ENCODE measurements at places on chromosomes 7 and 10.
A peak's percentile ranks its signal among the peaks of the same experiment; 100 is the strongest.

- DNase-seq = no peak
Measured at GRCh38 chr7:107920048-107920772, 29.2 kb downstream of the DLD start.

- DNase-seq = no peak
Measured at GRCh38 chr7:2568521-2569223, 9.9 kb downstream of the IQCE start.

- DNase-seq = no peak
Measured at GRCh38 chr7:39091145-39091544, 113.4 kb downstream of the POU6F2 start.

- DNase-seq = peak; percentile 37
Measured at GRCh38 chr7:43757073-43757720, 1.3 kb upstream of the BLVRA start.

DNA sequence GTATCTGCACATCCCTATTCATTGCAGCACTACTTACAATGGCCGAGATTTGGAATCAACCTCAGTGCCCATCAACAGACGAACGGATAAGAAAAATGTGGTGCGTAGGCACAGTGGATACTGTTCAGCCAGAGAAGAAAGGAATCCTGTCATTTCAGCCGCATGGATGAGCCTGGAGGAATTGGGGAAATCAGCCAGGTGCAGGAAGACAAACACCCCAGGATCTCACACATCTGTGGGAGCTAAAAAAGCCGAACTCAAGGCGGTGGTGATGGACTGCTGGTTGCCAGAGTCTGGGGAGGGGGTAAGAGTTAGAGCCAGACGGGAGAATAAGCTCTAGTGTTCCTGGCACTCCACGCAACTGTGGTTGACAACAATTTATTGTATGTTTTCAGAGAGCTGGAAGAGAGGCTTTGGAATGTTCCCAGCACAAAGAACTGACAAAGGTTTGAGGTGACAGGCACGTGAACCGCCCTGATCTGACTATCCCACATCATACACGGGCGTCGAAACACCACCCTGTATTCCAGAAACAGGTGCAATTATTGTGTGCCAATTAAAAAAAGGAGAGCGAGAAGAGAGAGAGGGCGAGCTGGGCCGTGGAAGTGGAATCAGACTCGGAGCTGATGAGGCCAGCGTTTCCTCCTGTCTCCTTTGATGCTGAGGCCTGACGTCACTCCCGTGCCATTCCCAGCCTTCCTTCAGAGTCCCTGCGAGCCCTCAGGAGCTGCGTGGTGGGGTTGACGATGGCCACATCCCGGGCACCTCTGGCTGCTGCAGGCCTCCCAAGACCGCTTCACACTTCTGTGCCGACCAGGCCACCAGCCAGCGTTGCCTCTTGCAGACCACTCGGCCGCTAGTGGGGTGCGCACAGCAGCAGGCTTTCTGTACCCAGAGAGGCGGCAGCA lies 189.5 kb downstream of the DNAJB6 start:
- DNase-seq = no peak

DNA sequence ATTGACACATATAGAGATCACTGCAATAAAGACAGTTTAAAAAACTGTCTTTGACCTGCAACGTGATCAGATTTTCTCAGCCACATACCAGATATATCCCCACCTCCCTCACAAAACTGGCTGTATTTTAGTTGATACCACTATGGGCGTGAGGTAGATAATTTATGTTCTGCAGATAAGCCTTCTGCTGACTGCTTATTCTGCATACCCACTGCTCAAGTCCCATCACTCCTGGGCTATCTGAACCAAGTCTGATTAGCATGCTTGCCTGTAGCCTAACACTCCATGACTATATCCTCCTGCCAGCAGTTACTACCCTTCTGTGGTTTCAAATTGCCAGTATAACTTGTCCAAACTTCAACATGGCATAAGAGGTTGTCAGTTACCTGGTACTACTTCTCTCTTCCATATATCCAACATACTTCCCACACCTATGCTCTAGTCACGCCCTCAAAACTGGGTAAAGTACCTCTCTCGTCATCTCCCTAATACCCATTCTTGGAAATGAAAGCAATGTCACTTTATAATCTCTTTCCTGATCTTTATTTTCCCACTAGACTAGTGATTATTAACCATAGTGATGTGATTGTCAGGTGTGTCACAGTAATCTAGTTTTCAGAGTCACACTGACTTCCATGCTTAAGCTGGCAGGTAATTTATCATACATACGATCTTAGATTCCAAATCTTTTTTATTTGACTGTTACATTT lies 70.7 kb downstream of the MALSU1 start:
- peak; percentile 30 for DNase-seq

DNA sequence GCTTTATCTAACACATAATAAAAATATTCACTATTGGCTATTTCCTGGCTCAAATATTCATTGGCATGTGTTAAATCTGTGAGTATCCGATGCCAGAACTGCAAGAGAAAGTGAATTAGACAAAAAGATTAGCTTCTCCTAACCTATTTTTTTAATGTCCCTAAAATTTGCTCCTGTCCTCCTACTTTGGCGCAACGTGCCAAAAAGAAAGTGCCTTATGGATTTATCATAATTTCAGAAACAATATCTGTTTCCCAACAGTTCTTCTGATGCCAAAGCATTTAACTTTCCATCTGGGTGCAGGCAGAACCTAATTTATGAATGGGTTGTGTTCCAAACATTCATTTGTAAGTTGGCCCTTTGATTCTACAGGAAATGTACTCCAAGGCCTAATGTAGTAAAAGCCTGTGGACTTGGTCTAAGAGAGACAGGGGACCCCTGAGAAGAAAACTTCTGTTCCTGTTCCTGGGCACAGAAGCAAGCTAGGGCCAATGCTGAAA lies 15.4 kb downstream of the PIP4K2A start:
- DNase-seq = no peak

- no peak for DNase-seq
Measured at GRCh38 chr7:110861163-110861562, 229.8 kb upstream of the LRRN3 start.

GRCh38 chr7:71348821-71349681 lies 217.1 kb downstream of the GALNT17 start:
- DNase-seq = no peak

DNA sequence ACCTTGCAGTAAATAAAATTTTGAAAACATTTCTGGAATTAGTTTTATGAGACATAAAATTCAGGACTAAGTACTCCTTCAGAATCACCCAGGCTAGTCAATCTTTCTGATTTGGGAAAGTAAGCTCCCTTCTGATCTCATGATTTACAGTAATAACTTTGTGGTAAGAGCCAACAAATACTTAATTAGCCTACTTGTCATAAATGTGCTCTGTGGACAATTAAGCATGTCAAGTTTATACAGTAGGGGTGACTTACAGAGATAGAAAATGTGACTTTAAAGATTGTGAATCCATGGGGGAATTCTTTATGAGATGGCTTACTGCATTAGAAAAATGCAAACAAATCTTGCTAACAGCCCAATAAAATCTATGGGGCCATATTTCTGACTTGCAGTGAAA lies 616.9 kb upstream of the GHITM start:
- DNase-seq = no peak

DNA sequence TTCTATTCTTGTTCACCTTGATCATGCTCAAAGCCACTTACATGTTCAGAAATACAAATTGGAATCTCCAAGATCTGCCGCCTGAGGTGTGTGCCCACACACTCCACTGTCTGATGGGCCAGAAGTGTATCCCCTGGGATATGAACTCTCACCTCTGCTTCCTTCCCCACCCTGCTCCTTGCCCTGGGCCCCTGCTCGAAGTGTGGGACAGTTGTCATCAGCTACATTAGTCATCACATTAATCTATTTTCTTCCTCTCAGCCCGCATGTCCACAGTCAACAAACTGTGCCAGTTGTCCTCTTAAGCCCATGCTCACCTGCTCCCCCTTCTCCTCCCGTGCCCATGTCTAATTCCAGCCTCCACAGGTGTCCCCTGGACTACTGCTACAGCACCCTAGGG lies 154.7 kb downstream of the PTPN20 start:
- no peak for DNase-seq

DNA sequence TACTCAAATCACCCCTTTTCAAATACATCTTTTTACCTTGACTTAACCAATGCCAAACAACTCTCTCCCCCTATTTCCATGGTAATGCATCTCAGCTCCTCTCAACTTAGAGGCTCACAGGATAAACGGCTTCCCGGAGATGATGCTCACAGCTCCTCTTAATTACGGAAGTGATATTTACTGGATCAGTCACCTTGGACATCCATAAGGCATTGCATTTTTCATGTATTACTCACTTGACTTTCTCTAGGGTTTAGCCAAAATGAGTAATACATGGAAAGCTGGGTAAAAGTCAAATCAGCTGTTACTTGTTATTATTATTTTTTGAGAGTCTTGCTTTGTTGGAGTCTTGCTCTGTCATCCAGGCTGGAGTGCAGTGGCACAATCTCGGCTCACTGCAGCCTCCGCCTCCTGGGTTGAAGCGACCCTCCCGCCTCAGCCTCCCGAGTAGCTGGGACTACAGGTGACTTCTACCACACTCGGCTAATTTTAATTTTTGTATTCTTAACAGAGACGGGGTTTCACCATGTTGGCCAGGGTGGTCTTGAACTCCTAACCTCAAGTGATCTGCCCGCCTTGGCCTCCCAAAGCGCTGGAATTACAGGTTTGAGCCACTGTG lies 73.3 kb upstream of the RHEB start:
- no peak for DNase-seq

GRCh38 chr10:104144931-104145330 lies 23.0 kb downstream of the SFR1 start:
- DNase-seq = no peak

DNA sequence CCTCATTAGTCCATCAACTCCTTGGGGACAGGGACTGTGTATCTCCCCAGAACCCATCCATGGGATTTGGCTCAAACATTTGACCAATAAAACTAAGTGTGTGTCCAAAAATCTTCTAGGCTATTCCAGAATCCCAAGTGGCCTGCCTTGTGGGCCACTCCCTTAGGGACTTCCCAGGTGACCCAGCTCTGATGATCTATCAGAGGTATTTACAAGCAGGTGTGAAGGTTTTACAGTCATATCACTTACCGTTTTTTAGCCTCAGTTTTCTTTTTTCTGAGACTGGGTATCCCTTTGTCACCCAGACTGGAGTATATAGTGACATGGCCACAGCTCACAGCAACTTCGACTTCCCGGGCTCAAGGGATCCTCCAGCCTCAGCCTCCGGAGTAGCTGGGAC lies 64.4 kb downstream of the PIP4K2A start:
- DNase-seq = no peak

DNA sequence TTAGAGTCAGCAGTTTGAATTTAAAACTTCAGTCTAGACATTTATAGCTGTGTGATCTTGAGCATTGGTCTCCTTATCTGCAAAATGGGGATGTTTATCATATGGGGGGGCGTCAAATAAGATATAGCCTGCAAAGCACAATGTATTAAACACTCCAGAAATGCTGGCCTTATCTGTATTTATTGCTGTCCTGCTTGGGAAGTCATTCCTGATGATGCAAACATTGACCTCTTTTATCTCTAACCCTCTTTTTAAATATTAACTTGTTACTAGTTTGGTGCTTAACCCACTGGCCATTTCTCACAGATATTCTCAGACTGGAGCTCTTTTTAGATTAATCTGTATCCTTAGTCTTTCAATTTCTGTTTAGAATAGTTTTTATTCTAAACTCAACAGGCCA lies 13.2 kb downstream of the MRPS33 start:
- DNase-seq = no peak

- DNase-seq = no peak
Measured at GRCh38 chr7:91436655-91437054, 172.4 kb downstream of the FZD1 start.

DNA sequence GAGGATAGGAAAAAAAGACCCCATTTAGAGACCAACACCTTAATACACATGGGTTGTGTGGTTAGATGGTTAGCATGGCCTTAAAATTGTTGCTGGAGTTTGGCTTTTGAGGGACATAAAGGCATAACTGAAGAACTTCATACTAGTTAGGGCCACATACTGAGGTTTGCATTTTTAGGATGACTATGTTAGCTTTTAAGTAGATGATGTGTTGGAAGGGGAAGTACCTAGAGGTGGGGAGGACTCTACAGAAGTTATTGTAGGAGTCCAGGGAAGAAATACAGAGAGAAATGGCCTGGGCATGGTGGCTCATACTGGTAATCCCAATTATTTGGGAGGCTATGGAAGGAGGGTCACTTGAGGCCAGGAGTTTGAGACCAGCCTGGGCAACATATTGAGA lies 40.5 kb downstream of the ENTPD1 start:
- no peak for DNase-seq

DNA sequence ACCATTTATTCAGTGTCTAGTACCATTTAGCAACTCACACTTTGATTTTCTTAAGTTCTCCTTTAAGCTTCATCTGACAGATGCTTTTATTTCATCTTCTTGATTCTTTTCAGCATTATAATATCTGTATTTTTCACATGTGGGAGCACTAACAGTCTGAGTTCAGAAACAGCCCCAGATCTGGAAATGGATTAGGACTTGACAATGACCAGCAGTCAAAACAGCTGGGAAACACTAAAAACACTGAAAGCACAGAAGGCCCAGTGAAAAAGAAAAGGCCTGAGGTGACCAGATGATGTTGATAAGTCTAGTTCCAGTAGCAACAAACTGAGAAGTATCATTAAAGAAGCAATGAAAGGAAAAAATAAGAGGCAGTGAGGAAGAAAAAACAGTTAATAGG lies 304.7 kb upstream of the MYO3A start:
- no peak for DNase-seq

DNA sequence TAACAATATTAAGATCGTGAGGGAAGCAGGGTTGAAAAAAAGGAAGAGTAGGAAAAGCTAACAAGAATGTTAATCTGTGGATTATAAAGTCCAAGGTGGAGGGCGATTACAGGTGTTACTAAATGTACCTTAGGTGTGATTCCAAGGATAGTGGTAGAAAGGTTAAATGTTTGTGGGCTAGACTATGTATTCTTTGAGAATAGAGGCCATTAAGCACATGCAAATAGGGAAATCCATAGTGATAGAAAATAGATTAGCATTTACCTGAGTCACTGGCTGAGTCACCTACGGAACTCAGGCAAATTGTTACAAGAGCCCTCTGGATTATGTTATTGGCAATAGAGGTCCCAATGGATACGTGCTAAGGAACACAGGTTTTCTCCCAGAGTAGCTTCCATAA lies 9.0 kb downstream of the MGAM2 start:
- no peak for DNase-seq

DNA sequence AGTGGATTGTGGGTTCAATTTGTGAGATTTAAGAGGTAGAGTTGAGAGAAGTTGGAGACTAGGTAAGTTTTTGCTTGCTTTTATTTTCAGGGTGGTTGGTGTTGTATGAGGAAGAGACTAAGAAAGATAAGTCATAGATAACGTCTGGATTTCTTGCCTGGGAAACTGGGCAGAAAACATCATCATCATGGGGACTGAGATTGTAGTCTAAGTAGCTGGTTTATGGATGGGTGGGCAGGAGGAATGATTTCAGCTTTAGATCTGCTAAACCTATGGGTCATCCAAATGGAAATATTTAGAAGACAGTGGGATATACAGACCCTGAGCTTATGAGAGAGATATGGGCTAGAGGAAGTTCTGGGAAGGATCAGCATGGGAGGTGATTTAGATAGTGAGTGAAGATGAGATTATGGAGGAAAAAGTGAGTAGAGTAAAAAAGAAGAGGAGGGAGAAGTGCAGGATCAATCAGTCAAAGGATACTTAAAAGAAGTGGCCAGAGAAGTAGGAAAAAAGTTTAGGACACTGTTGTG lies 169.8 kb downstream of the WNT2 start:
- no peak for DNase-seq

Measured in OCI-M1 (cell line).